ENCODE measurements at places on chromosomes 7 and 10. TPM values are rescaled to one million over a fixed set of nuclear protein-coding genes. Genes with fewer than 3 reads are reported as not detected.
A peak's percentile ranks its signal among the peaks of the same experiment; 100 is the strongest.

DNA sequence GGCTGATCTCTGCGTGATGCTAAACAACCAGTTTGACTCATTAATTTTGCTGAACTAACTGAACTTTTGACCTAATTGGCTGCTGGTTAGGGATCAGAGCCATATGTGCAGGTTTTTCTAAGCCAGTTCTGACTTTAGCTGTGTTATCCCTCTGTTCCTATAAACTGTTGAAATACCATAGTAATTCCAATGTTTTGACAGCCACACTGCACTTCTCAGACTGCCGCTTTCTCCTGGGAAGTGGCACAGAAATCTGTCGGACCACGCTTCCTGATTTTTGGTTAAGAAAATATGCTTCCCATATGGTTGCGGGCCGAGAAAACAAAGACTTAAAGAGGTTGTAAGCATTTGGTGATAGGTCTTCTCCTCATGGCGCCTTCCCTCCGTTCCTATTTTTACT, 42.3 kb downstream of the TBXAS1 start:
- DNase-seq: no peak
- H3K36me3 ChIP-seq: no peaks in the 10 kb centered on the region
- no peak overlapping the region for H3K27ac ChIP-seq
- H3K27me3 ChIP-seq: no peaks in the 10 kb centered on the region
- H3K4me3 ChIP-seq: no peak overlapping the region

DNA sequence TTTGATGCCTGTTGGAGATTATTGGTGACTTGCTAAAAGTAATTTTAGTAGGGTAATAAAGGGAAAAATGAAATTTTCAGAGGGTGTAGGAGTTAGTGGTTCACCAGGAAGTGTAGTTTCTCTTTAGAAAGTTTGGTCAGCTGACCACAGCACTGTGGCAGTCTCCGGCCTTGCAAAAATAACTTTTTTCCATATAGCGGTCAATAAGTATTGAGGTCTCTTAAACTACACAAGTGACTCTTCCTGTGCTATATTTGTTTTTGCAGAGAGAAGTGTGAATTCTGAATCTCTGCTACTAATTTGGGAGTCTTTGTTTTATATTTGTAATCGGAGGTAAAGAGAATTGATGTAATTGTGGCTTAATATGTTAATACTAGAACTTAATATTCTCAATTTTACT, 24.3 kb downstream of the PTPN12 start:
- DNase-seq: no peak
- no peak overlapping the region for H3K4me3 ChIP-seq
- no peaks in the 10 kb centered on the region for H3K36me3 ChIP-seq
- H3K27me3 ChIP-seq: peaks cover 2% of the 10 kb centered on the region

DNA sequence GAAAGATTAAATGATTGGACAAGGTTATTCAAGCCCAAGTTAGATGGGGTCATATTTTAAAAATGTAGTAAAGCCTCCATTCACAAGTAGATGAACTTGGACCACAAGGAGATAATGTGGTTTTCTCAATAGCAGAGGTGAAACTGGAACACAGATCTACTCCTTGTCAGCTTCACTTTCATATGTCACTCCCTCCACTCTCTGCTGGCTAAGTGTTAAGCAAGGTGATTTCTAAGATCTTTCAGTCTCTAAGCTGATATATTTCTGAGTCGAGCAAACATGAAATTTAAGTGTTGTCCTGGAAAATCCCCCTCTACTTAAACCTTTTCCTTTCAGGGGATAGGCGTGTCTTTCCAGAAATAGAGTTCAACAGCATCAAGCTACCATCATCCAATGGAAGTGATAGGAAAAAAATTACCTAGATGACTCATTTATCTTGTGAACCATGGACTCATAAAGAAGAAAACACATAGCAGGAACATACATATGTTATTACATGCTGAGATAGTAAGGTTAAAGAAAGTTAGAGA, 275.0 kb downstream of the PTEN start:
- H3K4me1 ChIP-seq: peaks cover 14% of the 10 kb centered on the region
- no peak overlapping the region for H3K27ac ChIP-seq
- H3K27me3 ChIP-seq: no peaks in the 10 kb centered on the region
- no peak overlapping the region for H3K4me3 ChIP-seq
- DNase-seq: no peak
- no peaks in the 10 kb centered on the region for H3K36me3 ChIP-seq

DNA sequence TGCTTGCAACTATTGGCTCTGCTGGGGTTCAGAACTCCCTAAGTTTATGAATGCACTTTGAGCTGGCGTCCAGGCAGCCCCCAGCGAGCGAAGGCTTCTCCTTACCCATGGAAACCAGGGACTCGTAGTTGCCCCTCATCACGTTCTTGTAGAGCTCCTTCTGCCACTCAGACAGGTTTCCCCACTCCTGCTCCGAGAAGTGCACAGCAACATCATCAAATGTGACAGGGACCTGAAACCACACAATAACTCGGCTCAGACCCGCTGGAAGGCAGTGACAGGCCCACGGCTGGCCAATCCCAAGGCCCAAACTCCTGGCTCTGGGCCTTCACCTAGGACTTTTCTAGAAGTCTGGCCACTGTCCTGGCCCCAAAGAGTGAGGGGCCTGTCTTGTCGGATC, 6.9 kb downstream of the ZNF777 start:
- H3K4me1 ChIP-seq: peaks cover 8% of the 10 kb centered on the region
- peaks cover 7% of the 10 kb centered on the region for H3K27me3 ChIP-seq
- no peaks in the 10 kb centered on the region for H3K36me3 ChIP-seq
- H3K4me3 ChIP-seq: no peak overlapping the region
- H3K27ac ChIP-seq: no peak overlapping the region

- DNase-seq: no peak
- H3K27me3 ChIP-seq: peaks cover 6% of the 10 kb centered on the region
- no peak overlapping the region for H3K27ac ChIP-seq
- H3K4me3 ChIP-seq: no peak overlapping the region
Observed at GRCh38 chr7:4878336-4879335, 4.9 kb downstream of the RADIL start.

DNA sequence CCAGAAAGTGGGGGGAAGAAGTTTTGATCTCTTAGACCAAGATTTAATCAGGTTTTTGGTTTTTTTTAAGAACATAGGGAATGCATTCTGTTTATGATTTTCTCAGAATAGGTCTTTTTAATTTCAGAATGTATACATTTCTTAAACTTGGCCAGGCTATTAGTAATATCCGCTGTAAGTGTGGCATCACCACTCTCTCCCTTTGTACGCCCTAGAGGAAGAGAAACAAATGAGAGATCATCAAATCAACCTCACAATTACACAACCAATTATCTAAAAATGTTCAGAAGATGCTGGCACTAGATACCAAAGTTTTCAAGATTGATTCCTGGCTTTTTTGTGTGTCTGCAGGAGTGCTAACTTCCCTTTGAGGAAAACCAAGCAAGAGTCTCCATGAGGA, 70.0 kb downstream of the KLF6 start:
- H3K4me3 ChIP-seq: no peak overlapping the region
- no peak for DNase-seq
- no peaks in the 10 kb centered on the region for H3K36me3 ChIP-seq

- no peaks in the 10 kb centered on the region for H3K27me3 ChIP-seq
- no peaks in the 10 kb centered on the region for H3K36me3 ChIP-seq
- no peak overlapping the region for H3K4me3 ChIP-seq
- no peak overlapping the region for H3K27ac ChIP-seq
- peaks cover 4% of the 10 kb centered on the region for H3K4me1 ChIP-seq
- no peak for DNase-seq
Observed at GRCh38 chr10:84567133-84567532, 238.7 kb downstream of the CCSER2 start.

DNA sequence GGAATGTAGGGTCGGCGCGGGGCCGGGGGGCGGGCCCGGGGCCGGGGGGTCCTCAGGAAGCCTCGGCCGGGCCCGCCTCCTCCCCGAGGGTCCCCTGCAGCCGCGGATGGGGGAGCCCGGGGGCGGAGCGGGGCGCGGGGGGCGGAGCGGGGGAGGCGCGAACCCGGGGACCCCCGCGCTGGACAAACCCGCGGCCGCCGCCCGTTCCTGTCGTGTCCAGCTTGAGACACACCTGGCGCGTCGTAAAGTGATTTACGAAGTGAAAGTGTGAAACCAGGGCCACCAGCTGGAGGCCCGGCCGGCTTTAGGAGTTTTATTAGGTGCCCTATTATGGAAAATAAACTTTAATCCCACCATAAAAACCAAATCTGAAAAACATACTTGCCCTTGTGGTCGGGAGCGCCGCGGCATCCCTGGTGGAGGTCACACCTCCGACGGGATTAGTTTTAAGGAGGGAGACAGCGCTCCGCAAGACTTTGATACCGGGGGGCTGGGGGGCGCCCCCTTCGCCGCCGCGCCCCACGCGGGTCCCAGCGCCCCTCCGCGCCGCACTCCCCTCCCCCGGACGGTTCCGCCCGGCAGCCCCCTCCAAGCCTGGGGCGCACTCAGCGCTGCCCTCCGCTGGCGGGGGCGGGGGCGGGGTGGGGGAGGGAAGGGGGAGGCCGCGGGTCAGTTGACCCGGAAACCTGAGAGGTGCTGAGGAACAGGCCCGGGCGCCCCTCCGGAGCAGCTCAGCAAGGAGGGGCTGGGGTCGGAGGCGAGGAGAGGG, 10.3 kb downstream of the MNX1 start:
- peaks cover 48% of the 10 kb centered on the region for H3K27me3 ChIP-seq
- DNase-seq: no peak
- H3K4me3 ChIP-seq: no peak overlapping the region
- H3K4me1 ChIP-seq: peaks cover 3% of the 10 kb centered on the region
- peaks cover 10% of the 10 kb centered on the region for H3K36me3 ChIP-seq
- H3K27ac ChIP-seq: no peak overlapping the region

DNA sequence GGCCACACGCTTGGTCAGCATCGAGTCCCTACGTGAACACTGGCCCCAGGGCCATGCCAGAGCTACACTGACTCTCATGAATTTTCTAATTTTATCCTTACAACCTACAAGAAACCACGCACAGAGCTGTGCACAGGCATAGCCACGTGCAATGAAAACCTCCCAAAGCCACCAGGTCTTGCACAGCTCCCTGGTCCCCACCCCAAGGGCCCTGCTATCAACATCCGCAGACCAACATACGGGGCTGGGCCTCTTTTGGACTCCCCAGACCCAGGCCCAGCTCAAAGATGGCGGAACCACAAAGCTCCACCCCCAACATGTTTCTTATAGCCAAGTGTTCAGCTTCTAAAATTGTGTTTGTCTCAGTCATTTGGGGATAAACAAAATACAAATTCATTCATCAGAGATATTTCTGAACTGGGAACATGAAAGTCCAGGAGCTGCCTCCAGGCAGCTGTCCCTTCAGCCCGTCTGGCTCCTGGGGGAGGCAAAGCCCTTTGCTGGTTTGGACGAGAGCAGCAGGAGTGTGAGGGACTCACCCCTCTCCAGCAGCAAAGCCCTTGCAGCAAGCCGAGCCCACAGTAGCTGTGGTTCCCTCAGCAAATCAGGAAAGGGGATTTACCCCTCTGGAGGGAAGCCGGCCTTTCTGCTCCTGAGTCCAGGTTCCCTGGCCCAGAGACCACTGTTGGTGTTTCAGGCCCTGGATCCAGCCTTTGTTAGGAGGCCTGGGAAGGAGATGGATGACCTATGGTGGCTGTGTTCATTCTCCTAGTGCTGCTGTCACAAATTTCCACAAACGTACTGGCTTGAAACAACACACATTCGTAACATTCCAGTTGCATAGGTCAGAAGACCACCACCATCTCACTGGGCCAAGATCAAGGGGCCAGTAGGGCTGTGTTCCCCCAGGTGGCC, 75.1 kb downstream of the OAT start:
- peaks cover 4% of the 10 kb centered on the region for H3K36me3 ChIP-seq
- H3K27me3 ChIP-seq: peaks cover 5% of the 10 kb centered on the region
- no peak for DNase-seq
- no peak overlapping the region for H3K4me3 ChIP-seq

- H3K27ac ChIP-seq: peak overlapping the region; percentile 11
- H3K4me3 ChIP-seq: no peak overlapping the region
- peak; percentile 2 for DNase-seq
- no peaks in the 10 kb centered on the region for H3K36me3 ChIP-seq
- no peaks in the 10 kb centered on the region for H3K27me3 ChIP-seq
- peaks cover 4% of the 10 kb centered on the region for H3K4me1 ChIP-seq
Observed at GRCh38 chr10:79058899-79059841, 9.6 kb upstream of the ZMIZ1 start.

DNA sequence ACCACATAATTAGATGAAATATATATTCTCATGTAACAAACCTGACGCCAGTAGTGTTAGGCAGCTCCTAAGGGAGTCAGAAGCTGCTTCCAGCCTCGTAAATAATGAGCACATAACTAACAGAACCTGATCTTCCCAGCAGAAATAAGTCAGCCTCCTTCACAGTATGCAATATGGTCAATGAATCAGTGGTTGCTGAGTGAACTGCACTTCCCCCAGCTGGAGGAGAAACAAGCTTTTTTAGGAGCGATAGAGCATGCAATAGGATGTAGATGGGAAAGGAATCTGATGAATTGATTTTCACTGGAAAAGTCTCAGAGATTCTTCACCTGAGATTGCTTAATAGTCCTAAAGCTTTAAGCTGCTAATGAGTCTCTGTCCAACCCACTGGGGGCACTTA, 337.2 kb upstream of the LRGUK start:
- H3K4me1 ChIP-seq: peaks cover 12% of the 10 kb centered on the region
- DNase-seq: no peak
- H3K27ac ChIP-seq: no peak overlapping the region
- H3K27me3 ChIP-seq: no peaks in the 10 kb centered on the region
- H3K36me3 ChIP-seq: no peaks in the 10 kb centered on the region

DNA sequence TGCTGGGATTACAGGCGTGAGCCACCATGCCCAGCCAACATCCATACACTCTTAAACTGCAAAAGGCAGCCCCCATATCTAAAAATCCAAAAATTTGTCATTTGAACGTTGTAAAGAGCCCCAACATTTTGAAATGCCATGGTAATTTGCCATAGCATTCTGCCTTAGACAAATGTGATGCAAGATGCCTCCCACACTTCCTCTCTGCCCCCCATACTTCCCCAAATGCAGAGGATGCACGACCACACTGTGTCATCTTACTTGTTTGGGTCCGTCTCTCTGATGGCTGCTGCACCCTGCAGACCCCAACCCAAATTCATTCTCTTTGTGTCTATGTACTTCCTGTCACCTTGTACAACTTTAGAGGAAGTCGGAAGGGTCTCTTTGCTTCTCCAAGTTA, 1125.6 kb upstream of the AUTS2 start:
- peaks cover 2% of the 10 kb centered on the region for H3K4me1 ChIP-seq
- no peaks in the 10 kb centered on the region for H3K36me3 ChIP-seq
- H3K27me3 ChIP-seq: peaks cover 4% of the 10 kb centered on the region
- no peak overlapping the region for H3K27ac ChIP-seq
- H3K4me3 ChIP-seq: no peak overlapping the region

- H3K27me3 ChIP-seq: no peaks in the 10 kb centered on the region
- no peaks in the 10 kb centered on the region for H3K4me1 ChIP-seq
- H3K4me3 ChIP-seq: no peak overlapping the region
- H3K27ac ChIP-seq: no peak overlapping the region
- no peak for DNase-seq
- H3K36me3 ChIP-seq: no peaks in the 10 kb centered on the region
Observed at GRCh38 chr10:81297292-81297691, 577.7 kb upstream of the NRG3 start.

GRCh38 chr7:141928845-141929195, 12.6 kb downstream of the OR9A4 start:
- no peak for DNase-seq
- H3K27me3 ChIP-seq: peaks cover 4% of the 10 kb centered on the region
- no peaks in the 10 kb centered on the region for H3K36me3 ChIP-seq

Gene CPVL
- 20.3 TPM for total RNA-seq

Gene GDF10
- not detected for total RNA-seq

Gene NPSR1
- not detected for total RNA-seq

Gene ACSL5
- total RNA-seq: not detected
